CD4-positive, alpha-beta T cell (primary cell): ENCODE measurements at places on chromosomes 6 and 20.
A peak's percentile ranks its signal among the peaks of the same experiment; 100 is the strongest.

- DNase-seq = no peak
These were observed 45.2 kb upstream of the TMEM217 start for GRCh38 chr6:37303091-37303660.

- DNase-seq = peak; percentile 52
These were observed 21.8 kb upstream of the UFL1 start for GRCh38 chr6:96499781-96500180.

- no peak for DNase-seq
These were observed 86.6 kb downstream of the SMOC2 start for GRCh38 chr6:168527451-168528210.

GRCh38 chr20:41308290-41308711 lies 9.2 kb downstream of the ZHX3 start:
- DNase-seq = no peak

- DNase-seq = no peak
These were observed 195.9 kb upstream of the CST7 start for GRCh38 chr20:24753130-24753529.

DNA sequence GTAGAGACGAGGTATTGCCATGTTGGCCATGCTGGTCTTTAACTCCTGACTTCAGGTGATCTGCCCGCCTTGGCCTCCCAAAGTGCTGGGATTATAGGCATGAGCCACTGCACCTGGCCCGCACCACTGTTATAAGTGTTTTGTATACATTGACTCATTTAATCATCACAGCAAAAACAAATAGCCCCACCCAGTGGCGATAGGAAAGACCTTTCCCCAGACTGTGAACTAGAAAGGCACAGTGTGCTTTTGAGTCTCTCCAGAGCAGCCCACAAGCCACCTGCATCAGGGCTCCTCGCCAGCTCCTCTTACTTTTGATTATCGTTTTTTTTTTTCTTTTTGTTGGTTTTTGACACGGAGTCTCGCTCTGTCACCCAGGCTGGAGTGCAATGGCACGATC lies 27.9 kb upstream of the ZFP64 start:
- DNase-seq = no peak

- no peak for DNase-seq
These were observed 13.5 kb downstream of the ARG1 start for GRCh38 chr6:131586543-131586942.

DNA sequence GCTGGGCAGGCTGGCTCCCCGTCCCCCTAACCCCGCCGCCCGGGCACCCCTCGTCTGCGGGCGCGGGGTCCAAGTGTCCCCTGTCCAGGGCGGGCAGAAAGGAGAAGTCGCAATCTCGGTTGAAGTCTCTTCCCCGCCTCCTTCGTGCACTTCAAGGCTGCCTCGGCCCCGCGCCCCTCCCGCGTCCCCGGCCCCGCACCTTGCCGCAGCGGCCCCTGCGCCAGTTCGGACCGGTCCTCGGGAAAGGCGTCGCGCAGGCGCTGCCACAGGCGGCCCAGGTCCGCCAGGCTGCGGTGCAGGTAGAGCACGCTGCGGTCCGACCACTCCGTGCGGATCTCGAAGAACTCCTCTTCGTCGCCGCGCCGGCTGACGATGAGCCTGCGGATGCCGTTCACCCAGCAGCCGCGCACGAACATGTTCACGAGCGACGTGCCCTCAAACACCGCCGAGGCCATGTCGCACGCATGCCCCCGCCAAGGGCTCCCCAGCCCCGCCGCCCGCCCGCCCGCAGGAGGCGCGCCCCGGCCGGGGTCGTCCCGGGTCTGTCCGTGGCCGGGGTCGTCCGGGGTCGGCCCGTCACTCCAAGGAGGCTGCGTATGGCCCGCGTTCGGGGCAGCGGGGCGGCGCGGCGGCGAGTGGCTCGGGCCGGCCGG lies at the start of gene PXDC1:
PXDC1 (minus strand) TSS at position 637 of the 653 bp plus-strand sequence; CDS start at position 455, 182 bp downstream.
- peak; percentile 17 for DNase-seq

GRCh38 chr6:71198908-71199307 lies 89.7 kb upstream of the OGFRL1 start:
- no peak for DNase-seq

DNA sequence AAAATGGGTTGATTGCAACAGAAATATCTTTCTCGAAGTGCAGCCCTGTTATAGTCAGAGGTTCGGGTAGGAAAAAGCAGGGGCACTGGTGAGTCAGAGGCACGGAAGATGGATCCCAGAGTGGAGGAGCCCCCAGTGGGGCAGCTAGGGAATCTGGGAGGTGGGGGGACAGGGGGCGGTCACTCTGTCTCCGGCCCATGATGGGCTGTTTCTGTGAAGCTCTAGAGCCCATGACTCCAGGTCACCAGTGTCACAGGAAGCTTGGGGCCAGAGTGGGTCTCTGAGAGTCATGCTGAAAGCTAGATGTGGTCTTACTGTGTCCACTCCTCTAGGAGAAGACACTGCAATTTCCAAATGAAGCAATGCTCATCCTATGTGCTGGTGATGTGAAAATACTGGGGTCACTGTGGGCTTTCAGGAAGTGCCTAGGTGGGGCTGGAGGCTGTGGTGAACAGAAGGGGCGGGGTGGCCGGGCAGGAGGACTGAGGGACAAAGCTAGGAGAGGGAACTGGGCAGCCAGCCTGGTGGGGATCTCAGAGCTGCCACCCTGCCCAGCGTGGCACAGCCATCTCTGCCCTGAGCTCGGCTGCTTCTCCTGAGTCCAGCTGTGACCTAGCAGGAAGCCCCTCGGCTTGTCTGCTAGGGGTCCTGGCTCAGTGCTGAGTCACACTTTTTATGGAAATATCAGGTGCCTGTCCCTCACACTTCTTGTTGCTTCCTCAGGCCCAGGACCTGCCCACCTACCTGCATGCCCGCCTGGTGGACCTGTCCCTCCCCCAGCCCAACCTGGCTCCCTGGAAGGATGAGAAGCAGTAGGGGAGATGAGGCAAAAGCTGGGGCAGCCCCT lies 54.2 kb downstream of the IRF4 start:
- no peak for DNase-seq

DNA sequence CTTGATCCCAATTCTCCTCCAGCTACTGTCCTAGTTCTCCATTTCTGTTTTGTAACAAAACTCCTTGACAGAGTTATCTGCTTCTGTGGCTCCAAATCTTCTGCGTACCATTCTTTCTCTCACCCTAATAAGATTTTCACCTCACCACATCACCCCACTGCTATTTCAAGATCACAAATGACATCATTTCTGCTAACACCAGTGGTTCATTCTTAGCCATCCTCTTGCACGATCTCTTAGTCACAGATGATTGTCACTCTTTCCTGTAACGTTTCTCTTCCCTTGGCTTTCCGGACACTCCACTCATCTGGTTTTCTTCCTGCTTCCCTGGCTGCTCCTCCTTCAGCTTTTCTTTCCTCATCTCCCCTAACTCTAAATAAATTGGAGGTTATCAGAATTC lies 56.8 kb upstream of the FABP7 start:
- DNase-seq = no peak

GRCh38 chr6:41226752-41227151 lies 1.4 kb upstream of the TREML4 start:
- no peak for DNase-seq

DNA sequence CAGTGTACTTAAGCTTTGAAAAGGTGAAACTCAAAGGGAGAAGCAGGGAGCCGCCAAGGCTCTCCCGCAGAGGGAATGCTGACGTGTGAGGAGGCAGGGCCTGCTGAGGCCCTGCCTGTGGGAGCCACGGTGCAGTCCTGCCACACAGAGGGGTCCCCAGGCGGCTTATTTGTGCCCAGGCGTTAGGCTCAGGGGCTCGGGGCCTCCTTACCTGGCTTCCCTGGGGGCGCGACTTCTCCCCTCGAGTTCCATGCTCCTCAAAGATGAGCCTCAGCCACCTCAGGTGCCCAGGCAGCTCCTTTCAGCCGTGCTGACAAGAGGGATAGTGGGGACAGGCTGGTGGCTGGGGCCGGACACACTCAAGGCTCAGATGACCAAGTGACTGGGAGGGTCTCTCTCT lies 2.2 kb upstream of the KIF25 start:
- DNase-seq = no peak

GRCh38 chr6:105892577-105893262 lies 193.4 kb upstream of the PRDM1 start:
- no peak for DNase-seq

DNA sequence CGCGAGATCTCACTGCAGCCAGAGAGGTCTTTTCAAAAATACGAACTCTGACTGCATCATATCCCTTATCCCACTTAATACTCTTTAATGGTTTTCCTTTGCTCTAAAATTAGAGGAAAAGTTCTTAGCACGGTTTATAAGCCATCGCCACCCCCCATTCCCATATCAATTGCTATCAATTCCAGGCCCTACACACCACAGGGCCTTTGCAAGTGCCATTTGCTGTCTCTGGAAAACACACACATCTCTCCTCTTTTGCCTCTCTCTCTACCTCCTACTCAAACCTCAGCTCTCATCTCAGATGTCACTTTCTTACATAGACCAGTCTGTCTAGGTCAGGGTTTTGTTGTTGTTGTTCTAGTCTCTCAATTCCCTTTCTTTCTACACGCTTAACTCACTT lies 9.8 kb downstream of the SLC22A23 start:
- no peak for DNase-seq

DNA sequence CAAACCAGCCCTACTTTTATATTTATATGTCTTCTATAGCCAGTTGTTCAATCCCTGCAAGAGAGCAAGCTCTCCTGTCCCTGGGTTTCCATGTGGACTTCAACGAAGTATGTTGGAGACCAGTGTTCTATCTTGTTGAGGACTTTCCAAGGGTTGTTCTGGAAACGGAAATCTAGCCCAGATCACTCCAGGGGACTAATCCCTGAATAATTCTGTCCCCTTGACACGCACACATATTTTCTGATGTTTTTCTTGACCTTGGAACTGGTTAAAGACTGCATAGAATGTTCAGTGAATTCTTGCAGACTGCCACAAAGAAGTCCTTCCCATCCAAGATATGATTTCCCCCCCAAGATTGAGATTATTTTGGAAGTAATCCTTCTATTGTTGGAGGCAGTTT lies 9.5 kb upstream of the MYLK2 start:
- no peak for DNase-seq

GRCh38 chr6:125165256-125165655 lies 11.7 kb downstream of the TPD52L1 start:
- no peak for DNase-seq

DNA sequence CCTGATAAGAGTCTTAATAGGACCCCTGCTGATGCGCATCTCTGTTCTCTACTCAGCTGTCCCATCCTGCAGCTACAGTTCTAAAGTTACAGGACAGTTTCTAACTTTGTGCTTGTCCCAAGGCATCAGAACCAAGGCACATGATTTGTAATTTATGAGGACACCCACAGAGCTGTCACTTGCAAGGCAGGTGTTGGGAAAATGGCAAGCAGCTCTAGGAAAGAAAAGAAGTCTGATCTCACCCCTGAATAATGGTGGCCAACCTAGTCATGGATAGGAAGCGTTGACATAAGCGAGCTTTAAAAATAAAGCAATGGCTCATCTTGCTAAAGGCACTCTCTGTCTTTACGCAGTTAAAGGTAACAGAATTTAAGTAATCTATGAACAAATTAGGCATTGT lies 127.6 kb upstream of the VGLL2 start:
- DNase-seq = no peak

DNA sequence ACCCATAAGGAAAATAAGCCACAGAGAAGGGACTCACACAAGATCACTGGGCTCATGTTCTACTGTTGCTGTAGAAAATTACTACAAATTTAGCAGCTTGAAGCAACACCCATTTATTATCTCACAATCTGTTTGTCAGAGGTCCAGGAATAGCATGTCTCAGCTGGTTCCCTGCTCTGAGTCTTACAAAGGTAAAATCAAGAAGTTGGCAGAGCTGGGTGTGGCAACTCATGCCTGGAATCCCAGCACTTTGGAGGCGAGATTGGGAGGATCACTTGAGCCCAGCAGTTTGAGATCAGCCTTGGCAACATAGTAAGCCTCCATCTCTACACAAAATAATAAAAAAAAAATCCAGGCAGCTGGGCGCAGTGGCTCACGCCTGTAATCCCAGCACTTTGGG lies 28.5 kb upstream of the ZNF831 start:
- DNase-seq = no peak

GRCh38 chr20:56428410-56428809 lies 16.4 kb downstream of the CASS4 start:
- no peak for DNase-seq

DNA sequence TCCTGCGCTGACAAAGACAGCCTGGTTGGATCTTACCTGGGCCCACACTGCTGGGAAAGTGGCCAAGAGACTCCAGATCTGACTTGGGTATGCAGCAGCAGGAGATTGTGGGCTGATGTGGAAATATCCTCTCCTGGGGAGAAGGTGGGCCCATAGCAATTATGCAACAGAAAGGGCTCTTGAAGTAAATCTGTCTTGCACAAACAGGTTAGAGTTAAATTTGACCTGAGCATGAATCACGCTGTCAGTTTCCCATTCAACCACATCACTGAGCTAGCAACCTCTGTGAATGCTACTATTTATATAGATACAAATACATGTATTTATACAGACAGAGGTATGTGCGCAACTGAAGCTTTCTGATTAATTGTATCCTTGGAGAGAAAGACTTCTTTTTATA lies 28.3 kb upstream of the PDYN start:
- DNase-seq = no peak

GRCh38 chr20:57006411-57007170 lies 259.9 kb downstream of the BMP7 start:
- no peak for DNase-seq

DNA sequence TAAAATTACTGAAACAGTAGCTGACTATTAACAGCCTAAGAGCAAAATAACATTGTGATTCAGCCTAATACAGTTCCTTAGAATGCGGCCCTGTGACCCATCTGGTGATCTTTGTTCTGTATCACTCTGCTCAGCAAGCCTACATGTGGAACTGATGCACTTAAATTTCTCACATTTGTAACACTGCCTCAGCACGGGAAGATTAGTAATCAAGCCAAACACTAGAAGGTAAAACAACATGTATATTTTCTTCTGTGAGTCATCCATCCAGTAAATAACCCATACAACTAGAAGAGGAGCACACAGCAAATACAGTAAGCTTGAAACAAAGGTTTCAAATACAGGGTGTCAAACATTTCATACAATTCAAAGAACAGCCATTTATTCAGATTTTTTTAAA lies 189.7 kb upstream of the NOX3 start:
- no peak for DNase-seq
